Kidney capillary endothelial cell (primary cell): ENCODE measurements at places on chromosomes 16 and 17.

DNA sequence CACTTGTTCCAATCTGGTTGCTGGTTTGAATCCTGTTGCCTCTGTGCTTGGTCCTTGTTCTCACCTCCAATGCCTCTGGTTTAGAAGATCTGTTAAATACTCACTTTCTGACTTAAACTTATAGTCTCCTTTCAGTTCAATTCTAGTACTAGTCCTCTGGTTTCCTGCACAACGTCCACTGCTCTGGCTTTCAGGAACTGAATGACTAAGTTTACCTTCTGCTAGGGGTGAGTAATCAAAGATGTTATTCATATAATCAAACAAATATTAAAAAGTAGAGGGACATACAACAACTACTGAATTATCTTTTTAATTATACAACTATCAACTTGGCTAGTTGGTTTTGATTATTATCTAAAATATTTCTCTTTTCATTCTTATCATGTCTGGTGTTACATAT is 496.4 kb upstream of the TOM1L1 start:
- no peak for DNase-seq

DNA sequence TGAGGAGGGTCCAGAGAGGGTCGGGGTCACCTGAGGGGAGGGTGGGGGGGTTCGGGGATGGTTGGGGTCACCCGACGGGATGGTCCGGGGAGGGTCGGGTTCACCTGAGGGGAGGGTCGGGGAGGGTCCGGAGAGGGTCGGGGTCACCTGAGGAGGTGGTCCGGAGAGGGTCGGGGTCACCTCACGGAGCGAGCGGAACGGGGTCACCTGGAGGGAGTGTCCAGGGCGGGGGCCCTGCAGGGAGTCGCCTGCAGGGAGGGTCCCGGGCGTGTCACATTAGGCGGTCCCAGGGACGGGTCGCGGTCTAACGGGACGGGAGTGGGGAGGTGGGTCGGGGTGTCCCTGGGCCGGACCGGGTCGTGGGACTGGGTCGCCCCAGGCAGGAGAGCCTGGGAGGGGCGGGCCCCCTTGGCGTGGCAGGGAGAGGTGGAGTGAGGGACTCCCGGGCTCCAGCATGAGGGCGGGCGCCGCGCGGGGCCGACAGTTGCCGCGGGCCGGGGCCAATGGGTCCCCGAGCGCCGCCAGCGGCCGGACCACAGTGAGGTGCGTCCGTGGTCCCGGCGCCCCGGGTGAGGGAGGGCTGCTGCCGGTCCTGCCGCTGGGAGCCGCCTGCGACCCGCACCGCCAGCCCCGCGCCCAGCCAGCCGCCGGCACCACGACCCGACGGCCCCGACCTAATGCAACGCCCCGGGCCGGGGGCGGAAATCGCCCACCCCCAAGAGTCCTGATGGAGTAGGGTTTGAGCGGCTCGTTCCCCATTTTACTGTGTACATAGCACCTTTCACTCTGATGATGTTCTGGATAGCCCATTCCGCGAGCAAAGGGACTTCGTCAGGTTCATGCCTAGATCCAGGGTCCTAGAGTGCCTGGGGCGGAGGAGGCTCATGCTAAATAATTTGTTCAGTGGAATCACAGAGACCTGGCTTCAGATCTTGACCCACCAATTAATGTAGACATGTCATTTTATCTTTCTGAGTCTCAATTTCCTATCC is 1.2 kb upstream of the ABCA3 start:
- no peak for DNase-seq

DNA sequence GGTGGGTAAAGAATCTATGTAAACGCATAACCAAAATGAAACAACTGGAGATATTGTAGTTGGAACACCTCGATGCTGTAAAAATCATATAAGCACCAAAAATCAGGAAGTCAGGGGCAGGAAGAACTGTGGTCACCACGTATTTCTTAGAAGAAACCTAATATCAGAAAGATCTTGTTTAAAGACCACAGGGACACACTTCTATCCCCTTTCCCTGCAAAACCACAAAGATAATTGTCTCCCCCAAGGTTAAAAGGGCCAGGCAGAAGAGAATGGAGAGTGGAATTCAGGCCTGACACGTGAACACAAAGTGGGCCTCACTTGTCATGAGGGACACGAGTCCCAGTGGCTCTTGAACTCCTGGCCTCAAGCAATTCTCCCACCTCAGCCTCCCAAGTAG is 68.1 kb downstream of the GSG1L start:
- DNase-seq = no peak

- DNase-seq = no peak
Observed at GRCh38 chr17:8222380-8222629, 11.9 kb upstream of the AURKB start.

- no peak for DNase-seq
Observed at GRCh38 chr17:57861000-57861789, 11.4 kb upstream of the MRPS23 start.

GRCh38 chr16:84199861-84200260 is 8.9 kb downstream of the ADAD2 start:
- no peak for DNase-seq

DNA sequence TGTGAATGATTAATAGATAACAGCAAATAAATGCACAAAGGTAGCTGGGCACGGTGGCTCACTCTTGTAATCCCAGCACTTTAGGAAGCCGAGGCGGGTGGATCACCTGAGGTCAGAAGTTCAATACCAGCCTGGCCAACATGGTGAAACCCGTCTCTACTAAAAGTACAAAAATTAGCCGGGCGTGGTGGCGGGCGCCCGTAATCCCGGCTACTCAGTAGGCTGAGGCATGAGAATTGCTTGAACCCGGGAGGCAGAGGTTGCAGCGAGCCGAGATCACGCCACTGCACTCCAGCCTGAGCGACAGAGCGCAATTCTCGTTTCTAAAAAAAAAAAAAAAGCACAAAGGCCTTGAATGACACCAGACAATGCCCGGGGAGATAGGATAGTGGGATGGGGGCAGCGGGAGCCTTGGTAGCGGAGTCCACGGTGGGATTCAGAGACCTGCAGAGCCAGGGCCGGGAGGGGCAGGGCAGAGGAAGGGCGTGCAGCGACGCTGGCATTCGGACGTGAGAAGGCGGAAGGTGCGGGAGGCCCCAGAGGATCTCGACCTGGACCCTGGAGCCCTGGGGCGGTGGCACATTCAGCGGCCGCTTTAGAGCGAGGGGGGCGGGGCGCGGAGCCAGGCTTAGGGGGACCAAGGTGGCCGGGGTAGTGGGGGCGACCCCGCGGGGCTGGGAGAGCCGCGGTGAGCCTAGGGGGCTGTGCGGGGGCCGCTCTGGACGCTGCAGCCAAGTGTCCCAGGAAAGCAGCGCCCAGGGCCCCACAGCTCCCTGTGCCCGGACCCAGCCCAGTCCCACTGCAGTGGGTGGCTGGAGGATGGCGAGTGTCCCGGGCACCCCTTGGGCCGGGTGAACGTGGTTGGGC is 999 bp upstream of the FLYWCH2 start:
- no peak for DNase-seq

DNA sequence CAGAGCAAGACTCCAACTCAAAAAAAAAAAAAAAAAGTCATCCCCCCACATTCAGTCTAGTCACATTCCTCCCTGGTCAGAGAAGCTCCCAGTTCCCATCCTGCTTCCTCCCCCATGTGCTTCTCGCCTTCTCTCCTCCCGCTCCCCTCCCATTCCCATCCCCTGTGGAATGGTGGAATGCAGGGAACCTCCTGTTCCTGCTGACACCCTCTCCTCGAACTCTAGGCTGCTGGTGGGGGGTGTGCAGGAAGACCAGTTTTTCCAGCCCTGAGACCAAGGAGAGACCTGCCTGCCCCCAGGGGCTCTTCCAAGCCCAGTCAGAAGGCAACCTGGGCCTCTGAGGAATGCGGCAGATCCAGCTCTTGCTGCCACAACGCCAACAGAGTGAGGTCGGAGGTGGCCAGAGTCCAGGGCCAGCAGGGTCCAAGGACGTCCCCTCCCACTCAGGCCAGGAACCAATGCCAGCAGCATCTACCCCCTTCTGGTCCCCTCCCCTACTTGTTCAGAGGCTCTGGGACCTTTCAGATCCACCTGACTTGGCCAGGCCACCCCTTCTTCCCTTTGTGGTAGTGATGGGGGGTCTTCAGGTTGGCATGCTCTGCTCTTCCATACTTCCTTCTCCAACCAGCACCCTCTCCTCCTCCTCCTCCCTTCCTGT is 39.3 kb upstream of the TAC4 start:
- DNase-seq = no peak

DNA sequence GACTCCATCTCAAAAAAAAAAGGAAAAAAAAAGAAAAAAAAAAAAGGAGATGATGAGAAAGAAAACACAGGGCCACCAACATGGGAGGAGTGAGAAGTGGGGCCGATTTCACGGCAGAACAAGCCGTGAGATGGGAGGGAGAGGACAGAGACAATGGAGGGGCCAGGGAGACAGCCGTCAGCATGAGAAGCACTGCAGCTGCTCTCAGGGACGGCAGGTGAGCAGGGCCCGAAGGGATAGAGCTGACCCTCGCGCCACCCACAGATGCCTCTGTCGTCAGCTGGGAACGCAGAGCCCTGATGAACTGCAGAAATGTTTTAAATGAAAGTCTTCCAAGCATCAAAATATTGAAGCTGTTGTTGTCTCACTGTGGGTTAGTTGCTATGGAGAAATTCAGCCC is 20.3 kb downstream of the PITPNM3 start:
- no peak for DNase-seq

DNA sequence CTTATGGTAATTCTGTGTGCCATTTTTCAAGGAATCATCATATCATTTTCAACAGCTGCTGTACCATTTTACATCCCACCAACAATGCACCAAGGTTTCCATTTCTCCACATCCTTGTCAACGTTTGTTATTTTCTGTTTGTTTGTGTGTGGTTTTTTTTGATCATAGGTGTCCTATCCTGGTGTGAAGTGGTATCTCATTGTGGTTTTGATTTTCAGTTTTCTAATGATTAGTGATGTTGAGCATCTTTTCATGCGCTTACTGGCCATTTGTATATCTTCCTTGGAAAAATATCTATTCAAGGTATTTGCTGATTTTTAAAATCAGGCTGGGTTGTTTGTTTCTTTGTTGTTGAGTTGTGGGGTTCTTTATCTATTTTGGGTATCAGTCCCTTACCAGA is 15.0 kb downstream of the CHD9 start:
- no peak for DNase-seq

DNA sequence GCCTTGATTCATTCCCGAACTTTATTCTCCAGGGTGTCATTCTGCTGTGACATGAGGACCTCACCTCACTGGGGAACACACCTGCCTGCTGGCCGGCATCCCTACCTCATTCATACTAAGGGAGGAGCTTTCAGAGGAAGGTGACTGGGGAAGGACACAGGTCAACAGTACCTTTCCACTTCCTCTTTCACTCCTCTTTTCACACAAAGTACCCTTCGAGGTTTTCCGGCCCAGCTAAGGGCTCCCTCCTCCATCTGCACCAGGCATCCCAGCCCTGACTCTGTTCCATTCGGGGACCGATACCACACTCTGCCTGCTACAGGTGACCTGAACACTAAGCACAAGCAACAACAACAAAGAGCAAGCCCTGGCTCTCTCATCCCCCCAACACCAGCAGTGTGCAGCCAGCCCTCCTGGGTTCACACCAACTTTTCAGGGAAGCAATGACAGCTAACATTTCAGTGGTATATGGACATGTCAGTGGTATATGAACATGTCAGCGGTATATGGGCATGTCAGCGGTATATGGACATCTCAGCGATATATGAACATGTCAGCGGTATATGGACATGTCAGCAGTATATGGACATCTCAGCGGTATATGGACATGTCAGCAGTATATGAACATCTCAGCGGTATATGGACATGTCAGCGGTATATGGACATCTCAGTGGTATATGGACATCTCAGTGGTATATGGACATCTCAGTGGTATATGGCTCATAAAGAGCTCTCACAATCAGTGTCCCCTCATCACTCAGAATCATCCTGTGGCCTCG is 16.0 kb downstream of the TRIM25 start:
- DNase-seq = no peak

DNA sequence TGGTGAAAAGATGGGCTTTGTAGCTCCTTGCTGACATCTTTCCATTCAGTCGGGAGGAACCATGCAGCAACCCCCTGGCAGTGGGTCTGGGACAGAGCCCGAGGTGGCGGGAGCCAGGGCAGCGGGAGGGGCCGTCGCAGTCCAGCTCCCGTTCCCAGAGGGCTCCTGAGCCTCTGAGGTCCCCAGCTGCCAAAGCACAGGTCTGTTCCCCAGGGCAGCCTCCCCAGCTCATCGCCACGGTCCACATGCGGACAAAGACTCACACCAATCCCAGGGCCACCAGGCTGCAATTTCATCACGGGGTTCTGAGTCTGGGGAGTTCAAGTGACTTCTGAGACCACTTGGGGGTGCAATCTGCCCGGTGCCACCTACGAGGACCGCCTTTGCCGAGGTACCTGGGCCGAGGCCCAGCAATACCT is 196.0 kb downstream of the RBFOX3 start:
- DNase-seq = no peak

GRCh38 chr16:354971-355461 is 2.5 kb upstream of the AXIN1 start:
- DNase-seq = no peak

DNA sequence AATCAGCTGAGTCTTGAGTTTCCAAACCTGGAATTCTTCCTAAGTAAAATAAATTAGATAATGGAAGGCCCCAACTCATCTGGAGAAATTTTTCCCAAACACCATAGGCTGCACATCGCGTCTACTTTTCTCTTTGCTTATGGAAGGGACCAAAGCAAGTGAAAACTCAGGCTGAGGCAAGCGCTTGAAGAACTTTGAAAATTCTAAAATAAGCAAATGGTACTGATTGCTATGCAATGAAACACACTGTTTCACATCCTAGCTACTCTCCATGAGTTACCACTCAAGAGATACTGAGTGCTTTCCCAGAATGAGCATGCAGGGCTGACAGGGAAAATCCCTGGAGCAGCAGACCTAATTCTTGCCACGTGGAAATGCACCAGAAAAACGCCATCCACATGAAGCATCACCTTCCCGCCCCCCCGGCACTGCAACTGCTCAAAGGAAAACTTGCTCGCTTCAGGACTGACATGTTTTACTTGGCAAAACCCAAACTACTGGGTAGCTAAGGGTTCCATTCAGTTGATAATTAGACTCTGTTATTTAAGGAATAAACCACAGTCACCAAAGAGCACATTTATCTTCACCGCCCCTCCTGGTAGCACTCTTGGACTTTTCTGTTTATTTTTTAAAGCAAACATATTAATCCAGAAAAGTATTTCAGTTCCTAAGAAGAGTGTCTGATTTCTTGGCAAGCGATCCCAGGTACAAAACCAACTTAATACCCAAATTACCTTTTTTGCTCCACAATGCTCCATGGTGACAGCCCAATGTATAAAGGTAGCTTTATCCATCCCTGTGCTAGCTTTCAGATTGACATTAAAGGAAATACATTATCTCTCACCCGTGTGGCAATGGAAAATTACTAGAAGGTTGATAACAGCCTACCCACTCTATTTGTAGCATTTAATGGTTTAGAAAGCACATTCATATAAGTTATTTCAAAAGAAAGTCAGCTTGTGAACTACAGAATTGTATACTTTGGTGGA is 62.5 kb downstream of the WDR59 start:
- DNase-seq = no peak

GRCh38 chr16:10090816-10091215 is 91.4 kb downstream of the GRIN2A start:
- no peak for DNase-seq

- DNase-seq = peak; percentile 45
Observed at GRCh38 chr17:66190738-66191592, 968 bp downstream of the CEP112 start.
